ENCODE measurements at places on chromosomes 5 and 9.

- DNase-seq: peak; percentile 18
Observed at GRCh38 chr9:130713286-130713960, 19.8 kb downstream of the EXOSC2 start.

- DNase-seq: no peak
Observed at GRCh38 chr9:4417578-4418325, 72.5 kb upstream of the SLC1A1 start.

DNA sequence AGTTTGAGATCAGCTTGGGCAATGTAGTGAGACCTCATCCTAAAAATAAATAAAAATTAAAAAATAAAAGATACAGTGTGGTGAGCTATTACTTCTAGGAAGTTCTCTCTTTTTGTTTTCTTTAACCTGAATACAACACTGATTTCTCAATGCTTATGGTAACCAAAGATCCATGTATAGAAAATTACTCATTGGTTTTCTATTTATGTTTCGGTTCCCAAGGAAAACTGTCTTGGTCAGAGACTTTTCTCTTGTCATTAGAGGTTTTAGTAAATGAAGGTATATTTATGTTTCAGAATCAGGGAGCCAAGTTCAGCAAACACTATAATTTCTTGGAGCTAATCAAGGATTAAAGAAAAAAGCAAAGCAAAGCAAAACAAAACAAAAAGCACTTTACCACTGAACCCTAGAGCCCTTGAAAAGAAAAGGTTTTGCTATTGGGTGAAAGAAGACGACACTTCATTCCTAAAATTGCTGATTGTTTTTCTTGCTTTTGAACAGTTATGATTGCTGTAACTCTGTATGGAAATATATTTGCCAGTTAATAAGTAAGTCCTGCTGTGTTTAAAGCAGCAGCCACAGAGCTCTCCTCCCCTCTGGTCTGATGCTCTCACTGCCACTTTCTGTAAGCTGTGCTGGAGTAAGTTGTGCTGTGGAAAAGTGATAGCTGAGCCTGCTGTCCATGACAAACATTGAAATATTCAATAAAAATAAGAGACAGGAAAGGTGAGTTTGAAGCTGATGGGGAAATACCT, 298.2 kb downstream of the CD180 start:
- no peak for DNase-seq

GRCh38 chr5:126360467-126360866, 62.7 kb upstream of the GRAMD2B start:
- DNase-seq: no peak

DNA sequence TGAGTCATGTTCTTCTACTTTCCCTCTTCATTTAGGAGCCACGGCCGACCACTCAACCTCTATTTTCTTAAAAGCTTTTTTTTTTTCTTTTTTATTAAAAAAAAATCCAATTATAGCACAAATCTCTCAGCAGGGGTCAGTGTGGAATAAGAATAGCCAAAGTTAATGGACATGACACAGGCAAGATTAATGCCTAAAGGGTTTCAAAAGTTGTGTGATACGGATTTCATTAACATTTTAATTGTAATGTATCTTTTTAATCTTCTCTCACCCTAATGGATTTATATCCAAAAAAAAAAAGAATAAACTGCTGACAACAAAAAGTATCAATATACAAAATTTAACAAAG, 5.4 kb downstream of the NACC2 start:
- no peak for DNase-seq

- no peak for DNase-seq
Observed at GRCh38 chr5:115392611-115393010, 96.2 kb upstream of the CCDC112 start.

GRCh38 chr9:125125523-125125922, 17.8 kb downstream of the SCAI start:
- DNase-seq: no peak

DNA sequence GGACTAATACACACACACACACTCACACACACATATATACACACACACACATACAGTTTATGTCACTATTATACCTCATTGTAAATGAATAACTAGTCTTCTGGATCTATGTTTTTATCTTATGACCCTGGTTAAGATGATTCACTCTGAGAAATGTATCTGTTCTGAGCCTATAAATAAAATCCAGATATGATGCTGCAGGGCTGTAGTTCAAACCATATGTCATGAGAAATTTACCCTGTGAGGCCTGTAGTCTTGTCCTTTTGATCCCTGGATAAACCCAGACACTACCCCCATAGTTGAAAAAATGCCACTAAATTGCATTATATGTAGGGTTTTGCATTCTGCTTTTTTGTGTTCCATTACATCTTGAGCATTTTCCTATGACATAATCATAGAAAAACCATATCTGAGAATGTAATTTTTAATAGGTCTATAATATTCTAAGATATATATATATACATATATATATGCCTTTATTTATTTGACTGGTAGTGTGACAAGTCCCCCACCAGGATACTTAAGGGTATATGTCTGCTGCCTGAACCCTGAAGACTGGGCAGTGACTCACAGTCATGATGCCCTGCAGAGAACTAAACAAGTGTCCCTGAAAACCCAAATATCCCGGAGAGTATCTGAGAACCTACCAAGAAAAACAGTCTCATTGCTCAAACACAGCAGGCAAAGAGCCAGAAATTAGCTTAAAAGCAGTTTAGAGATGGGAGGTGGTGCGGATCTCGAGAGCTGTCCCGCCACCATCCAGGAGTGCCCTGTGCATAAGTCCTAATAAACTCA, 18.4 kb upstream of the ALDOB start:
- DNase-seq: no peak

DNA sequence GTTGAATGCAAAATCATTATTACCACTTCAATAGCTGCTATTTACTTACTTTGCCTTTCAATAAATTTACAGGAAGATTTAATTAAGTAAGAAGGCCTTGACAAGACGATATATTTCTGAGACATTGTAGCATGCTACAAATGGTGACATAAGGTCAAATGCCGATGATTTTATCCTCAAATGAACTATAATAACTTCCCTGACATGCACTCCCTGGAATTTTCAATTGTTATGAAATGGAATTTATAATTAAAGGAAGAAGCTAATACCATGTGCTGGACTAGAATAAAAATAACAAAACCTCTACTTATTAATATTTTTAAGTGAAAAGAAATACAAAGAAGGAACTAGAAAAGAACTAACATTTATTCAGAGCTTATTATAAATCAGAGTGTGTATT, 30.2 kb upstream of the ITGA1 start:
- no peak for DNase-seq

GRCh38 chr9:116656501-116656971, 30.6 kb upstream of the TRIM32 start:
- no peak for DNase-seq

DNA sequence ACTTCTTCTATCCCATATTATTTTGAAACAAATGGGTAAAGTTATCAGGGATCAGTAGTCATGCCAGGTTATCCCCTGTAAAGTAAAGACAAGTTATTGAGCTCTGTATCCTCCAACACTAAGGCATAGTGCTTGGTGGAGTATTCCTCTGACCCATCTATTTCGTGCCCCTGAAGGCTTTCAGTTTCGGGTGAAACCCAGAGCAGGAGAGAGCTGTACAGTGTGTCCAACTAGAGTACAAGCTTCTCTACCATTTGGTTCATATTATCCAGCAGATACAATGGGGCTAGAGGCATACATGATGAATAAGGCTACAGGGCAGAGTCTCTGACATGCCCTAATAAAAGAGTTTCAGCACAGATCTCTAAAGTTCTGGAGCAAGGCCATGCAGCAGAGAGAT, 3.2 kb upstream of the SLC22A4 start:
- DNase-seq: no peak

DNA sequence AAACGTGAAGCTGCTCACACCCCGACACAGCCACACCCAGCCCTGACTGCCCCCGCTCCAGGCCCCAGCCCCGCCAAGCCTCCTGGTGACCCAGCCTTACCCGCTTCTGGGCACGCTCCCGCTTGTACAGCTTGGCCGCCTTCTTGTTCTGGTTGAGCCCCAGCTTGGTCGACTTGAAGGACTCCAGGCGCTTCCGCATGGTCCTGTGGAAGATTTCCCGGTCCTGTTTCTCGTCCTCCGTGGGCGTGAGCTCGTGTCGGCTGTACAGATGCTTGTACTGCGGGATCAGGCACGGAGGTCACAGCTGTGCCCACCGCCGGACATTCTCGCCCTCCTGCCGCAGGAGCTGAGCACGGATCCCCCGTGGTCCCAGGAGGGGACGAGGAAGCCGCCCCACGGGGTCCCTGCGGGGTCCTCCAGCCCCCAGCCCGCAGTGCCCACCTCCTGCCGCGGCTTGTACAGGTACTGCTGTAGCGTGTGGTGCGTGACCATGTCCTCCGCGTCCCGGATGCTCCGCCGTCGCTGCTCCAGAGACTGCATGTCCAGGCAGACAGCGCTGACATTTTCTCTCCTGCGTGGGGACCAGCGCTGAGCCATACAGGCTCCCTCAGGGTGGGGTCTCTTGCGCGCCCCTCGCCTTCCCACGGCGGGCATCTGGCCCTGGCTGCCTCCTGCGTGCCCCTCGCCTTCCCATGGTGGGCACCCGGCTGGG, 33.3 kb downstream of the EXOC3 start:
- no peak for DNase-seq

- no peak for DNase-seq
Observed at GRCh38 chr5:170849374-170849773, 12.4 kb upstream of the RANBP17 start.
